Stimulated activated CD4-positive, alpha-beta T cell treated with anti-CD3 and anti-CD28 coated beads, Interleukin-1b, Interleukin-23, amount 100 ng/mL, for 24 hours (primary cell): ENCODE measurements at places on chromosomes 7 and 10.

DNA sequence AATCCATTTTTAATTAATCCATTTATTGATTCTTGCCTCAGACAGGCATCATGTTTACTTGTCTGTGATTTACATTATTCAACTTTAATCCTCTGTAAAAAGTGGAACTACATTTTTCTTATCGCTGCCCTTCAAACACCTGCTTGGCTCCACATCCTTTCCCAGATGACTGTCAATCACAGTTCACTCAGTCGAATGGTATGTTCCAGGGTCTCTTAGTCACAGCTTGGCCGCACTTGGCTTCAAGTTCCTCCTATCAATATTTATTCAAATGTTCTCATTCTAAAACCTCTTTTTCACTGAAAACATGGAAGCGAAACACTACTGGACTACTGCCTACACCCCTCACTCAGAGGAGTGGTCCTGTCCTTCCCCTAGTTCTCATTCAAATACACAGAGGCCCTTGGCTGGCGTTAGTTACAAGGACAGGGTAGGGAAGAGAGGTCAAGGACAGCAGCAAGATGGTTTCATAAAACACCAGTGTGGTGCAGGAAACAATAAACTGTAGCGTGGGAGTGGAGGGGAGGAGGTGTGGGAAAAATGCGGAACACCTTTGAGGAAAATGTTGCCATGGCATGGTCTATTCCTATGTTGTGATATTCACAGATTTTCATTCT lies 143.2 kb downstream of the USP6NL start:
- no peak for DNase-seq

DNA sequence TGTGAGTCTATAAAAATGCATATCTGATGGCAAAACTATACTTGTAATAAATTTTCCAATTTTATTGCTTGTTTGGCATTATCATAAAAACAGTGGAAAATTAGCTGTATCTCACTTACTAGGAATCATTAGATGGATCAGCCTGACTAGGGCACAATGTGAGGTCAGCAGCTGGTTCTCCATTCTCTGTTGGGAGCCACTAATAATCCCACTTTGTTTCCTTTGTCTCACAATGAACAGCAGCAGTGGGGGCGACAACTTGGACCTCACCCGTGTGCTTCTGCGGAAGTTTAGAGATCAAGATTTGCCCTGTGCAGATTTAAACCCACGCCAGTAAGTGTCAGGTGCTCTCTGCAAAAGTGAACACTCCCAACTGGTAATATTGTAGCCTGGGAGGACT lies 295.5 kb downstream of the ABCA13 start:
- DNase-seq, result no peak

DNA sequence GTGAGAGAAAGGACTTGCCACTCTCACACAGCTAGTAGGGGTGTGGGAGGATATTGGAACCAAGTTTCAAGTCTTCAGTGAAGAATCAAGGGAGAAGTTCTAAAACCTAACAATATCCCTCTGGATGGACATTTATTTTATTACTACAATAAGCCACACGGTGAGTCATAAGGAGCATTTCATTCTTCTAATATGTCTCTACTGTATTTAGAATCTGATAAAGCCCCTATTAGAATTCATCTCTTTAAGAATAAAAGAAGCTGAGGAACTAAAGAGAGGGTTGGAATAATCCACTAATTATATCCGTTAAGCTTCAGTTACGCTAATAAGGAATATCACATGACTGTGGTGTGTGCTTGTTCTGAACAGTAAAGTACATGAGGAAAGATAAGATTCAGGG lies 40.9 kb upstream of the ATRNL1 start:
- no peak for DNase-seq

GRCh38 chr10:129494740-129495139 lies 27.7 kb downstream of the MGMT start:
- DNase-seq, result no peak

DNA sequence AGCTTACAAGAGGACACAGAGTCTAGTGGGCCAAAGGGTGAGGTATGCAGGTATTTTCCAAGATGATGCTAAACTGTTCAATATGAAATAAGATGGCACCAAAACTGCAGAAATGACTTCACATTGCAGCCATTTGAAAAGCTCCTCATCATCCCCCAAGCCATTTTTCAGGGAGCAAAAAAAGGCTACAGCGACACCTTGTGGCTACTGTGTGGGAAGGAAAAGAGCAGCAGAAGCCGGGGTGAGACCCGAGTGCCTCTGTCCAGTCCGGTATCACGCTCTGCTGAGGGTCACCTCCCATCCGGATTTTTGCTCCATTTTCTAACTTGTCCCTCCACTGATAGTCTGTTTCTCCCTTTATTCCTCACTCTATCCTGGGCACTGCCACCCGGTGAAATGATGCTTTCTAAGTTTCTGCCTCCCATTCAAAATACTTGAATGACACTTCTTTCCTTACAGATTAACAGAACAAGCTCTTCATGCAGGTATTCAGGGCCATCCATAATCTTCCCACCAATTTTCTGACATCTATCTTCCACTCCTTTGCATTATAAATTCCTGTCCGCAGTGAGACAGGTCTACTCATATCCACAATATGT lies 220.2 kb downstream of the DGKI start:
- DNase-seq, result no peak

- no peak for DNase-seq
These were observed 84.1 kb upstream of the LRRC4 start for GRCh38 chr7:128115336-128115820.

- DNase-seq, result no peak
These were observed 5.2 kb upstream of the UTF1 start for GRCh38 chr10:133224756-133225372.

GRCh38 chr7:156220701-156221100 lies 408.4 kb upstream of the SHH start:
- no peak for DNase-seq

- DNase-seq, result no peak
These were observed 851.3 kb upstream of the POM121L12 start for GRCh38 chr7:52184006-52184703.

DNA sequence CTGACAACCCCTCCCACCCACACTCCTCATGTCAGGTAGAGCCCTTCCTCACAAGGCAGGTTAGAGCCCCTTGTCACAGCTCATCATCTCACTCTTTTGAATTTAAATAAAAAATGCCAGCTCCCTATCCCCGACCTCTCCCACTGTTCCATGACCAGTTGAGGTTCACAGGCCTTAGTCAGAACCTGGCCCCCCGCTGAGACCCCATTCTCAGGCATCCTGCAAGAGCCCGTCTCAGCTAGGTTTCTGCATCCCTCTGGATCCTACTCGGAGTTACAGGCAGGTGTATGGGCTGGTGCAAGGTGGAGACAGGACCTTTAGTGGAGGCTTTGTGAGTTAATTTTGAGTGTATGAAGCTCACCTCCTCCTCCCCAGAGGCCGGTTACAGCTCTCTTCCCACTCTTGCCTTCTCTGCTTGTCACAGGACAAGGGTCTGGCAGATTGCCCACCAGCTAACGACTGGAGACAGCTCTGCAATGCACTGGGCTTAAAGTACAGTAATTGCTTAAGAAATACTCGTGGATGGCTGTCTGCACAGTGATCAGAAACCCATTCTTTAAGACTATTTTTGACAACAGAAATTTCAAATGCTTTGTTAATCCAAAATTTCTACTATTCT lies 394.9 kb upstream of the DPP6 start:
- no peak for DNase-seq

DNA sequence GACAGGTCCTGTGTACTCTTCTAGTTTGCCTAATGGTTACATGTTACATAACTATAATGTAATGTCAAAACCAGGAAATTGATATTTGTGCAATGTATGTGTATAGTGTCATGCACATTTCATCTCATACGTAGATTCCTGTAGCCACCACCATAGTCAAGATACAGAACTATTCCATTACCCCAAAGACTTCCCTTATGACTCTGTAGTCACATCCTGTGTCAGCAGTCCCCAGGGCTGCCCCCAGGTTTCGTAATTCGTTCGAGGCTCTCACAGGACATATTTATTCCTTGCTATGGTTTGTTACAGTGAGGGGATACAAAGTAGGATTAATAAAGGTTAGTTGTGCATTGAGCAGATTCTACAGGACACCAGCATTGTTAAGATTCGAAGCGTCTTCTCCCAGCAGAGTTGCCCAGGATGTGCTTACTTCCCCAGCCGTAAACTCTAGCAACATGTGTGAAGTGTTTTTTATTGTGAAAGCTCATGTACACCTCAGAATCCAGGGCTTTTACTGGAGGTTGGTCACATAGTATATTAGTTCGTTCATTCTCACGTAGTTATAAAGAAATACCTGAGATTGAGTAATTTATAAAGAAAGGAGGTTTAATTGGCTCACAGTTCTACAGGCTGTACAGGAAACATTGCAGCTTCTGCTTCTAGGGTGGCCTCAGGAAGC lies 18.6 kb downstream of the RABGEF1 start:
- DNase-seq, result no peak

DNA sequence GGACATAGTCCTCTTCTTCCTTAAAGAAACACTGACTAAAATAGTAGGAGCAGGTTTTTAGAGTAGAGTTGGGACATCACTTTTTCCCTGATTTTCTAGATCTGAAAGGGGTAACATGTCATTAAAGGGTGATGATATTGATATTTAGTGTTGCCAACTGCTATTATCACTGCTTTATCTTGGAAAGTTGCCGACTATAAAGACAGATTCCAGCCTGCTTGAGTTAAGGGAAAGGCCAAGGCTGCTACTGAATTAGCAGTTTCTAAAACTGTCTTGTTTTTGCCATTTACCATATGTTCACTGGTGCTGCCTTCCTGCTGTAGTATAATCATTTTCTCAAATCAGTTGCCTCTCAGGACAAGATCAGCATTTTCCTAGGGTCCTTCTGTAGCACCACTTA lies 29.7 kb downstream of the AP3M1 start:
- DNase-seq, result no peak

- DNase-seq, result no peak
These were observed 12.6 kb upstream of the FGFR2 start for GRCh38 chr10:121610798-121611323.

- no peak for DNase-seq
These were observed 4.9 kb downstream of the TRDMT1 start for GRCh38 chr10:17196573-17196972.

DNA sequence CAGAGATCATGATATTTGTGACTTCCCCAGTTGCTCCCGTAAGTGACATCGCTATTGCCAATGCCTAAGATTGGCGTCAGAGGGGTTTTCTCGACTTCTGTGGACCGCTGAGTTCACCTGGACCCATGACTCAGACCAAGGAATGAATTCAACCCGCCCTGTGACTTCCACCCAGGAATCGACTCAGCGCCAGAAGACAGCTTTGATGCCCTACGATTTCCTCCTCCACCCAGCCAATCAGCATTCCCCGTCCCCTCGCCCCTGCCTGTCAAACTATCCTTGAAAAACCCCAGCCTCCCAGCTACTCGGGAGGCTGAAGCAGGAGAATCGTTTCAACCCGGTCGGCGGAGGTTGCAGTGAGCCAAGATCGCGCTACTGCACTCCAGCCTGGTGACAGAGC lies 58.3 kb downstream of the MICALL2 start:
- DNase-seq, result no peak

GRCh38 chr7:16098058-16098457 lies 323.3 kb downstream of the CRPPA start:
- DNase-seq, result no peak

DNA sequence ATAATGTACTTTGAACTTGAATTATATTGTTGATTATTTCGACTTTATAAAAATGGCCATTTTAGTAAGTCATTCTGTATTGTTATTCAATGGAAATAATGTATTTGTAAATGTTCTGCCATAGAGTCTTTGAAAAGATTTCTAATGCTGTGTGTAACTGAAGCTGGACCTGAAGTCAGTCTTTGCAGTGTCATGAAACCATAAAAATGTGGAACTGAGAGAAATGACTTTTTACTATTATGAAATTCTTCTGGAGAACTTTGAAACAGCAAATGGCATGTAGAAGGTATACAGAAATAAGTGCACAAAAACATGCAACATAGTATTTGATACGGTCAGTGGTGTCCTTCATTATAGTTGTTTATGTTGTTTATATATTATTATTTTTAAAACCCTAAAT lies 59.7 kb upstream of the ADRA2A start:
- DNase-seq, result no peak

DNA sequence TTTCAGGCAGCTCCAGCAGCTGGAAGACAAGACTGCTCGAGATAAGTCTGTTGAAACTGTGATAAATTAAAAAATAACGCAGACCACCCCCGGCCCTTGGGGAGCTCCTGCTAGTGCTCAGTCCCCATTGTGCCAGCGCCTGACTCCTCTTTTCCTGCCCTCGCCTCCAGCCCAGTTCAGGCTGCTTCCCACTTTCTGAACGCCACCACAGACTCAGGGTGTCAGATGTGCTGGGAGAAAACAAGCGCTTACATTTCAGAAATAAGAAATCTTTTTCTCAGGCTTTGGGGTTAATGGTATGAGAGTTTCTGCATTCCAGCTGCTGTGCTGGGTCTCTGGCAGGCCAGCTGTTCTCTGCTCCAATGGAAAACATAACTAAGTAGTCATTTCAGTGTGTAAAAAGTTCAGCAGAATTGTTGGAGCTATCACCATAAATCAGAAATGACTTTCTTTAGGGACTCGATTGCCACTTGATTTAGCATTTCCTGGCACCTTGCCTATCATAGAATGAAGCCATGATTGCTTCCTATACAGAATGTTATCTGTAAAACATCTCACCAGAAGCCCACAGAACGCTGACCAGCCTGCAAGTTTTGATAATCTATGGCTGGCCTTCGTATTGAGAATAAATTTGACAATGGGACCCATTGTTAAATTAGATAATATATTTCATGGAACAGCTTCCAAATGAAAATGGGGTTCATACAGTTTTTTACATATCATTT lies 257.0 kb upstream of the ZNF32 start:
- DNase-seq, result no peak

DNA sequence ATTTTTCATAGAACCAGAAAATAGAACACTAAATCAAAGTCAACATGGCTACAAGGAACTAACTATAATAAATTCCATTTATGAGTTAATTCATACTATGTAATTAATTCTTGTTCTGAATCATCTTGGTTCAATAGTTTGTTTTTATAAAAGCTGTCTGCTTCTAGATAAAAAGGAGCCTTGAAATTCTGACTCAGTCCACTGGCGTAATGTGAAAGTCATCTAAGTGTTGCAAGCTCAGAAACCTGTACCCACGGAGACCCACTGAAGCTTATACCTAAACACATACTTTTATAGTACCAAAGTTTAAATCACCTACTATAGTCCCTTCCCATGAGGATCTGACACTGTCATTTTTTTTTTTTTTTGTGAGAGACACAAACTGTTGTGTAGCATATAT lies 489.4 kb downstream of the SEMA3D start:
- no peak for DNase-seq

GRCh38 chr7:50565559-50565916 lies 333 bp upstream of the DDC start:
- no peak for DNase-seq
